ENCODE measurements at places on chromosomes 6 and 20.

DNA sequence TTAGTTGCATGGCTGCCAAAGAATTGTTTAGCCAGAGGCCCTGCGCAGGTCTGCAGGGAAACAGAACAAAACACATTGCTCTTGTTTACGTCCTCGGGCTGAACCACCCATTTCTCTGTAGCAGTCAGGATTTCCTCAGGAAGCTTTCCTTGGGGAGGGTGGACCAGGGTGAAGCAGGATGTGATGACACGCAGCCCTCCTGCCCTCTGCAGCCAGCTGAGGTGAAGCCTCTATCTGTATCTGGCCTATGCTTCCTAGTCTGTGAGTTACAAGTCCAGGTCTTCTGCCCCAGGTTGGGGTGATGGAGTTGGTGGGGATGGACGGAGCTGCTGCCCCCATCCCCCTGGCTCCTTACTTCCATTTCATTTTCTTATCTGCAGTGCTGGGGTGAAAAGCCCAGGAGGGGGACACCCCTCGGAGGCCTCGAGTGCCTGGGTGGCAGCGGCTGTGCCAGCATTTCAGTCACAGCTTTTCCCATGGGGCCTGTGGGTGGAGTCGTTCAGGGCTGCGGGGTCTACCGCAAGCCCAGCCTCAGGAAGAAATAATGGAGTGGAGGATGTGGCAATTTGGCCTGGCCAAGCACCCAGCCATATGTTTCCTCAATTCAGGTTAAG lies 24.9 kb downstream of the SASH1 start:
- DNase-seq: no peak

GRCh38 chr20:44592366-44592765 lies 10.0 kb downstream of the PKIG start:
- no peak for DNase-seq

DNA sequence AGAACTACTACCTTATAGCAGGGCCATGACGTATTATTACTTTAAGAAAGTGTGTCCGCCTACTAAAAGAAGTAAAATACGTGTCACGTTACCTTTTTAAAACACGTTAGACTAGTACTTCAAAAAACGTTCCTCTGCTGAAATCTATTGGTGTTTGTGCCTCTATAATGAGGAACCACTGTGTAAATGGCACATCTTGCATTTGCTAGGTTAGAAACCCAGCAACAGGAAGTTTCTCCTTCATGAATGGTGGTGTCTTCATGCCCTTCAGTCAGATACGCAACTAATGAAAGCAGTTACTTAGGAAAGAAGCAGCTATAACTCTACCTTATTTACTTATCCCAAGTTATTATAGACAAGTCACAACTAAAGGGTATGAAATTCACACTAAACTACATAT lies 343.5 kb downstream of the RNGTT start:
- DNase-seq: no peak

DNA sequence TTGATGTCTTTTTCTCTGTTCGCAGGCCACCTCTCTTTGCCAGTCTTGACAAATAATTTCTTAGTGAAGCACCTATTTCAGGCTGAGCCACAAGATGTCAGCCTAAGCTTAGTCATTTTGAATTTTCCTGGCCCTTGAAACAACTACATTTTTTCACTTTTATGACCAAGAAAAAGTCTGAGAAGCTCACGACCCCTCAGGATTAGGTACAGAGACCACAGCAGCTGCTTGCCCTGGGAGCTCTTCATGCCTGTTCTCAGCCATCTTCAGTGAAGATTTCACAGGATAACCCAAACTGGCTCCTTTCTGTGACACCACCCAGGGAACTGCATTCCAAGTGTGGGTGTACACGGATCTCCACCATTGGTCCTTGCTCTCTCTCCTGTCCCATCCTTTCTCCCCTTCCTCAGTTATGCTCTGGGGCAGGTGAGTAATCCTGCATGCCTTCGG lies 38.4 kb upstream of the SPTLC3 start:
- no peak for DNase-seq

DNA sequence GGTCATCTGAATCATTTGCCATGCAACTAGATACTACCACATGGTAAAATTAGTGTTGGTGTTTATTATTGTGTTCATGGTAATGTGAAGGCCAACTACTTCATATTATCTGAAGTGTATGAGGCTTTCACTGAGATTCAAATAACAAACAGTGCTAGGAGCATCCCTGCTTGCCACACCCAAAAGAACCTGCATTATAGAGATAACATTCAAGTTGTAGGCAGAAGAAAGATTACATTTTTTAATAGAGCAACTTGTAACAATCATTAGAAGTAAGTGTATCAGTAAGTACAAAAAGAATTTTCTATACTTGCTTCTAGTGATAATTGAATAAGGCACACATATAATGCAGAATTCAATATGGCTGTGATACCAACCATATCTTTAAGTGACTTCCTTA lies 49.8 kb downstream of the BCKDHB start:
- DNase-seq: no peak

GRCh38 chr6:154705471-154706113 lies 27.6 kb upstream of the SCAF8 start:
- no peak for DNase-seq

GRCh38 chr6:46781478-46782378 lies 11.5 kb upstream of the MEP1A start:
- no peak for DNase-seq

DNA sequence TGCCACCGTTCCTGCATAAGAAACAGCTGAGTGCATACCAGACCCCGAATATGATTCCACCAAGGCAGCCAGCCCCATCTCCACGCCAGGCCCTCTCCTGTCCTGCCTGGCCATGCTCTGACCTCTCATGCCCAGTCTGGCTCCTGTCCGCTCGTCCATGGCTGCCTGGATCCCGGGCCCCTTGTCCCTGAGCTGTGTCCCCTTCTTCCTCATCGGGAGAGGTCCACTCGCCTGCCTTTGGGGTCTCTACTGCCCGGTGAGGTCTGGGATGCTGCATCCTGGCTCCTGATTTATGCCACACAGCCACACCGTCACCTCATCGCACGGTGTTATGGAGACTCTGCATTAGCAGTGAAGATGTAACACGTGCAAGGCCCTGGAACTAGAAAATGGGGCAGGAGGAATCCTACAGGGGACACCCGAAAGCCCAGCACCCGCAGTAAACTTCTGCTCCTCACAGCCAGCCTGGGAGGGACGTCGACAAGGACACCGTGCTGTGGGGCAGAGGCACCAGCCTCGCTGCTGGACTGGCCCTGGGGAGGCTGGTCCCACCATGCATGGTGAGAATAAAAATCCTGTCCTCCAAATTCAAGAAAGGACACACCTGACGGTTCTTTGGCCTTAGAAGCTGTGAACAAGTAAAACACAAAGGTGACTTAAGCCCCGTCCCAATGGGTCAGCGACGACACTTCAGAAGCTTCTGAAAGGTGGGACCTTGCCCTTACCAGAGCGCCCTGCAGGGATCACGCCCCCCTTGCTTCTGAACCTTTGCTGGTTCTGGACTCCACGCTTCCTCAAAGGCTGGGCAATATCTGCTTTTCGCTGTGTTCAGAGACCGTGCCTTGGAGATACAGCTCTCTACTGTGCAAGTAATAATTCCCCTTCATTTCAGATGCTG lies 103.0 kb downstream of the DLL1 start:
- no peak for DNase-seq

DNA sequence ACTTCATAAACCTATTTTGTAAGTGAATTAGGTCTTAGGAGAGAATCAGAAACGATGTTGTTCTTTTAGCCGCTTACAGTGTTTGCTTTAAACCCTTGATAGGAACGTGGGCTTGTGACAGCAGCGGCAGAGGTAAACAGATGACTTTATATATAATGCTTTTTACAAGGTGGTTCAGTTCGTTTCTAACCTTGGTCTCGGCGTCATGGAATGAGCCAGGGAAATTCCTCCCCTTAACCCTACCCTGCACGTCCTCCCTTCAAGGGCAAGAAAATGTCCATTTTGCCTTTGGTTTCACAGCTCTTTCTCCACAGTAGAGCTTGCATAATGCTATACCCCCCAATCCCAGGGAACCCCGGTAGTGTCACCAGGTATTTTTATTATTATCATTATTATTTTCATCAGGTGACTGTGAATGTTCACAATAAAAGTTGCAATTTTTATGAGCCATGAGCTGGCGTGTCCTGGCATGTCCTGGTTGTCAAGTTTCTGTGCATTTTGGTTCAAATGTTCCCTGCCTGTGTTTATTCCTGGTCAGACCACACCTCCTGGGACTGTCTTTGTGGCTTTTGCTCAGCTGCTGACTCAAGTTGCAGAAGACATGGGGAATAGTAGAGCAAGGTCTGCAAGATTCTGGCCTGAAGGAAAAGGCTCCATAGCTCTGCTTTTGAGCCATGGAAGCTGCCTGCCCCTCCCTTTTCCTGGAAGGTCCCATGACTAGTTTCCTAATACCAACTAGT lies 112.8 kb upstream of the BMP2 start:
- DNase-seq: no peak

GRCh38 chr6:140708441-140708840 lies 1334.0 kb upstream of the CITED2 start:
- no peak for DNase-seq

DNA sequence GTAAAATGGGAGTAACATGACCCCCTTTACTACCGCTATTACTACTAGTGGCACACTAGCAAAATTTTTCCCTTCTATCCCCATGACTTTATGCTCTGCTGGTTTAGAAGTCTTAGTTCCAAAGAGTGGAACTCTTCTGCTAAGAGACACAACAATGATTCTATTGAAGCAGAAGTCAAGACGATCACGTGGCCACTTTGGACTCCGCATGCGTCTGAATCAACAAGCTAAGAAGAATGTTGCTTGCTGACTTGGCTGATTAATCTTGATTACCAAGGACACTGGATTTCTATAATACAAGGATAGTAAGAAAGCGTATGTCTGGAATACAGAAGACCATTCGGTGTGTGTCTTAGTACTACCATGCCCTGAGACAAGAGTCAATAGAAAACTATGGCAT lies 244.7 kb upstream of the BTBD3 start:
- DNase-seq: no peak

- DNase-seq: no peak
Measured at GRCh38 chr6:169895926-169896761, 144.7 kb downstream of the ERMARD start.

GRCh38 chr6:18352842-18353241 lies 34.3 kb upstream of the RNF144B start:
- DNase-seq: no peak

- no peak for DNase-seq
Measured at GRCh38 chr6:154395316-154395715, 38.7 kb upstream of the IPCEF1 start.

GRCh38 chr20:58810116-58810878 lies 40.4 kb downstream of the GNAS-AS1 start:
- no peak for DNase-seq

Data from esophagus squamous epithelium (tissue), 5 donors.